ENCODE measurements at places on chromosomes 3 and 15.

DNA sequence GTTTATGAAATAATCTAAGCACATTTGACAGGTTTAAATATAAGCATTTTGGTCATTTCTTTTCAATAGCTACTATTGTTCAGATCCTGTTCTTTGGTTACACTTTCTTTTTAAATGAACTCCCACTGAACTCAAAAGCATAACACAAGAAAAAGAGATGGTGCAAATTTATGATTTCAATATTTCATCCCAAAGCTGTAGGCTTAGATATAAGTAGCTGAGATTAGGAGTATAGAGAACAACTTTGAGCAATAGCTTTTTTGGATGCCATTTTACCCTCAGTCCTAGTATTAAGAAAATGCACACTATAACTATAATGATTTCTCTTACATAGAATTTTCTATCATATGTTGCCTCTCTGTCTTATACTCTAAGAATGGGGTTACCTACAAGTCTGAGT, 213.8 kb downstream of the ATP8B4 start:
- DNase-seq = no peak

- no peak for DNase-seq
Measured at GRCh38 chr3:112393360-112393728, 60.4 kb downstream of the CD200 start.

DNA sequence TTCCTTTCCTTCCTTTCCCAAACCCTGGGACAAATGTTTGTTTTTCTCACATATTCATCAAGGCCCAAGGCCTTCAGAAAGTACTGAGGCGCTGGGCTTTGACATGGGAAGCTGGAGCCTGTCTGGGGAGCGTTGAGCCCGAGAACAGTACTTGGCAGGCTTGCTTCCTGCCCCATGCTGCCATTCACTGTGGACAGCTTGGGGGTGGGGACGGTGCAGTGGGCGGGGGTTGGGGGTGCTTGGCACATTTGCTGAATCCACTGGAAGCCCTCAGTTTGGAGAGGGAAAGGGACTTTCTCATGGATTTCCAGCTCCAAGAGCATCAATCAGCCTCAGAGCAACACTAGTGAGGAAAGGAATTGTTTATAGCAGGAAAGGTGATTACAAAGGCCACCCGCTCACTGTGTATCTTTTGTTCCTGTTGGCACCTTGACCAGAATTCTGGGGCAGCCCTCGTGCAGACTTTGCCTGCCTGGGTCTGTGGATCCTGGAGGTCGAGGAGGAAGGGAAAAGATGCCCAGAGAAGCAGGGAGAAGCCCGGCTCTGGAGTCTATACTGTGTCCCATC, 199.8 kb upstream of the RGMA start:
- no peak for DNase-seq

- no peak for DNase-seq
Measured at GRCh38 chr15:95741830-95742229, 588.7 kb upstream of the NR2F2 start.

- DNase-seq = no peak
Measured at GRCh38 chr3:133300102-133300501, 99.8 kb upstream of the BFSP2 start.

- no peak for DNase-seq
Measured at GRCh38 chr3:82977871-82978270, 1216.4 kb upstream of the GBE1 start.

DNA sequence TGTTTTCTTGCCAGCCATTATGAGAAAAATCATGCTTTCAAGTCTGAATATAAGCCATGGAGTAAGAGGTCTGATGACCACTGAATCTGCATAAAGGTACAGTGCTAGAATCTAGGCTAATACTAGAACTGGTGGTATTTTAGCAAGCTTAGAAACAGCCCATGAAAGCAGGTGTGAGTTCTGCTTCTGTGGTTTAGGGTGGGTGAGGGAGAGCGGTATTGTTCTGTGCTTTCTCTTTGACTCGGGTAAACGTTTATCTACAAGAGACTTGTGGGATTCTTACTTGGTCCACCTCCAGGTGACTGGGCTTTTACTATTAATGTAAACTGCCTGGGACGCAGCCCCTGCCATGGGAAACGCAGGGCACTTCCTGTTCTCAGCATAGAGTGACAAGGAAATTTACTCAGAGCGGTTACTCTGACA, 55.2 kb downstream of the PGPEP1L start:
- no peak for DNase-seq

DNA sequence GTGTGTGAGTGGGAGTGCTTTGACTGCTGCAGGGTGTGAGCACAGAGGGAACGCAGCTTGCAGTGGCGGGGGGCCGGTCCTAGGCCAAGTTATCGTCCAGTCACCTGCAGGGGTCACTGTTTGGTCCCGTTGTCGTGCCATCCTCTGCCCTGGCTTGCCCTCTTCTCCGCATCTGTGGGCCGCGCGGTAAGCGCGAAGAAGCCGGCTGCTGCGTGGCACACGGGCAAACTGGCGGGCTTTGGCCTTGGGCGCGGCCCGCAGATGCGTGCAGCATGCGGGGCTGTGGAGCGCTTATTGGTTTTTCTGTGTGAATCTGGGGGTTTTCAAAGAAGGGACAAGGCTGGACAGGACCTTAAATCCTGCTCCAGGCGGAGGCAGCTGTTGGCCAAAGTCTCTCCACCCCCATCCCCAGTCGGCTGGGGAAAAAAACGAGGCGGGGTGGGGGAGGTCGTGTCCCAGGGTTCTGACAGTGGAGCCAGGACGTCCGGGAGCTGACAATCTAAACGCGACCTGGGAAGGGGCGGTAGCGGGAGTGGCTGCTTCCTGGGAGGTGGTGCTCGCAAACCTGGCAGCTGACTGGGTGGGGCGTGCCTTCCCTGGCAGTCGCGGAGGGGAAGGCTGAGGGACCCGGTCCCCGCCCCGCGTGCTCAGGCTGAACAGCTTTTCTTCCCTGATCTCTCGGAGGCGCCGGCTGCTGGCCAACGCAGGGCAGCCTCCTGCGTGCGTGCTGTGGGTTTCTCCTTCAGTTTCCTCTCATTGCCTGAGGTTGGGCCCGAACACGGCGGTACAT, 39.7 kb upstream of the VEPH1 start:
- DNase-seq = no peak

GRCh38 chr3:102619361-102619760, 184.5 kb downstream of the ZPLD1 start:
- DNase-seq = no peak

DNA sequence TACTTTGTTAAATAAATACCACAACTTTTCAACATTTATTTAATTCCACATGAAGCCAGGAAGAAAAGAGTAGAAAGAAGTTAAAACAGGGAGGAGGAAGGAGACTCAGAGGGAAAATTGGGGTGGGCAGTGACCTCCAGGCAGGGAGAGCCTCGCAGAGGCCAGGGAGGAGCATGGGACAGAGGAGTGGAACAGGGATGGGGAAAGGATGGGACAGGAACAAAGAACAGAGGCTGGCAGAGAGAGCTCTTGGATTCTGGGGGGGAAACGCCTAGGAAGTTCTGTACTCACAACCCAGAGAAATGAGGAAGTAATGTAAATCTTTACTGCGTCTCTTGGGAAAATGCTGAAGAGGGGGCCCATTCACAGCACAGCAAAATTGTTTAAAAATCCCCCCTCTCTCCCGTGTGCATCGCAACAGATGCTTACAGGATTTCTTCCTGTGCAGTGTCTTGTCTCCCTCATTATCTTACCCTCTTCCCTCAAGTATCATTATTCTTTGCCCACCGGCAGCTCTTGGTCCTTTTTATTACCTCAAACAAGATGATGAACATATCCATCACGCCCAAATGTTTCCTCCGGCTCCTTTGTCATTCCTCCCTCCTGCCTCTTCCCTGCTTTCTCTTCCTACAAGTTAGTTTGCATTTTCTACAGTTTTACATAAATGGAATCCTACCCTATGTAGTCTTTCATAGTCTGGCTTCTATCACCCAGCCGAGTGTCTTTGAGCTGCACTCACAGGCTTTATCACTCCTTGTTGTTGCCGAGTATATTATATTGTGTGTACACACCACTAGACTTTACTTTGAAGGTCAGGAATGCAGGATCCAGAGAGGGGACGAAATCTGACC, 65.5 kb downstream of the ARHGAP31 start:
- no peak for DNase-seq

DNA sequence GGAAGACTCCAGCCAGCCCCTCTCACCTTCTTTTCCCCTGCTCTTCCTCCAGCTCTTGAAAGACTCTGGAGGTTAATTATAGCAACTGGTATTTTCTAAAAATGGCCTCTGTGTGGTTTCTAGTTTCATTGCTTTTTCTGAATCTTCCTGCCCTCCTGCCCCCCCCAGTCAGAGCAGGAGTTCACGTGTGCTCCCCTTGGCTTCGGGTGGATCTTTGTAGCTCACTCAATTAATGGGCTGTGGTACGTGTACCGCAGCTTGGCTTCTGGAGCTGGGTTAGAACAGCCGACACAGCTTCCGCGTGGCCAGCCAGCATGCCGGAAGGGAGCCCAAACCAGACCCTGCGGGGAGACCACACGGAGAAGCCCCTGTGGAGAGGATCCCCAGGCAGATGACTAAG, 31.5 kb downstream of the TM2D3 start:
- DNase-seq = no peak

- no peak for DNase-seq
Measured at GRCh38 chr3:150497956-150498355, 48.3 kb downstream of the SERP1 start.

DNA sequence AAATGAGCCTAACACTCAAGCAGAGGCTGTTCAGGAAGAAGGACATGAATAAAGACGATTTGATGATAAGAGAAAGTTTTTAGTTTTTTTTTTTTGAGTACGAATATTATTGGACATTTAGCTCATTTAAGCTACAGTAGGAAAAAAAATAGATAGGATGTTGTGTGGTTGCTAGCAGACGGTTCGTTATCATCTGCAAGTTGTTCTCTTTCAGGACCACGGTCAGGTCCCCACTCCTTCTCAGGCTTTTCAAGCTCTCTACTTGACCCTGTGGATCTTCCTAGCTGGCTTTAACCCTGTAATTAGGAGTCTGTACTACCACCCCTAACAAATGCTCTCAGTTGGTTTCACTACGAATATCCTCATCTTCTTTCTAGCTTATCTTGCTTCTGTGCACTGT, 1.1 kb downstream of the KCNH8 start:
- DNase-seq = no peak

DNA sequence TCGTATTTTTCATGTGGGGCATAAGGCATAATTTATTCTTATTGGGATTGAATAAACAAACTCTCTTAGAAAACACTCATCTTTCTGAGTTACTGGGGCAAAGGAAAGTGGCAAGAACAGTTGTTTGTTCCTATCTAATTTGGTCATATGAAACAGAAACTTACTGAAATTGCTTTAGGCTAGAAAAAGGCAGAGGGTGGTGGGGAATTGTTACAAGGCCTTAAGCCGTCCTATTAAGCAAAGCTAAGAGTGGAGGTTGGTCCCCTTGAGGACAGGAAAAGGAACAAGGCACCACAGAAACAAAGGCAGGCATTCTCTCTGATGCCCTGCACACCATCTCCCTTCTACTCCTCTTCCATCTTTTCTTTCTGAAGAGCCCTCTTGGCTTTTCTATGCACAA, 830.9 kb downstream of the EDEM1 start:
- DNase-seq = no peak

DNA sequence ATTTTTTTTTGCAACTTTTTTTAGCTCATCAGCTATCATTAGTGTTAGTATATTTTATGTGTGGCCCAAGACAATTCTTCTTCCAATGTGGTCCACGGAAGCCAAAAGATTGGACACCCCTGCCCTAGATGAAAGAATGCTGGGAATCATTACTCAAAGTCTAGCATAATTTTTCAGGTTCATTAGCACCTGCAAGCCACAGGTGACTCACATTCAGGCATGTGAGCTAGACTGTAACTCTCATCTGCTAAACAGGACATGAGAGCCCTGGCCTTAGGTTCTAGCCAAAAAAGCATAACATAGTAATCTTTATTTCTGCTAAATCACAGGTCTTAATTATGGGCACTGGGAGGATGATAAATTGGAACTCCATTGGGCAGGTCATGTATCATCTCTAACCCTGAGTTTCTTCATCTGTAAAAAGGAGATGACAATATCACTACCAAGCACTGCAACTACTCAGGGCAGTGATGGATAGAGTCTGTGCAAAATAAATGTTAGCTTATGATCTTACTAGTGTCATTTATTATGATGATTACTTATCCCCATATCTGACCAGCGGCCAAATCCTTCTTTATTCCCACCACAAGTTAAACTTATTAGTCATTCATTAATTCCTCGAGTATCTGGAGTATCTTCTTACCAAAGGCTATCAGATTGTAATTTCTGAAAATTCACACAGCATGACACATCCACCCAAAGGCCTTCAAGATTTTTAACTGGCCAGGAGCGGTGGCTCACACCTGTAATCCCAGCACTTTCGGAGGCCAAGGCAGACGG, 125.0 kb downstream of the PLD1 start:
- no peak for DNase-seq

- no peak for DNase-seq
Measured at GRCh38 chr15:69813881-69814280, 283.8 kb downstream of the TLE3 start.

DNA sequence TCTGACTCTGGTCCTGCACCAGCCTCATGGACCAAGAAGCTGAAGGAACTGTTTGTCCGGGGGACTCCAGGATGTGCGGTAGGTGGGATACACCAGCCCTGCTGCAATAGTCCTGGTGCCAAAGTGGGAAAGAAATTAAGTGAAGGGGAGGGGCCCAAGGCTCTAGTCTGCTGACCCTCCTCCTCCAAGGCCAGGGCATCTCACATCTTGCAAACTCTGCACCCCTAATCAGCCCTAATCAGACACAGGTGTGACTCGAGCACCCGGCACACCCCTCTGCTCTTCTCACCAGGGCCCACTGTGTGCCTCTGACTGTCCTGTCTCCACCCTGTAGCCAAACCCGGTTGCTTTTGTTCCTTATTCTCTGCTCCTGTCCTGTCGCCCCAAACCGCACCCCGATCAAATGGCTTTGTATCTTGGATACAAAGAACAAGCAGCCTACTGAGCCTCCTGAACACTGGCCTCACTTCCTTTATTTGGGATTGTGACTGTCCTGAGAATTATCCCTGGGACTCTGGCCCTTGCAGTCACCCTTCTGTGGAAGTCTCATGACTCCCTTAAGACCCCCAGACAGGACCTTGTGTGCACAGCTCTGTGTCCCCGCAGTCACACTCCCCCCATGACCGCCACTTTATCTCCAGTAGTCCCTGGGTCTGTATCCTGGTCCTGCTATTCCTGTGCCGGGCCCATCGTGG, 26.7 kb upstream of the SLC41A3 start:
- no peak for DNase-seq

- DNase-seq = no peak
Measured at GRCh38 chr3:72681598-72681997, 166.6 kb downstream of the SHQ1 start.

- no peak for DNase-seq
Measured at GRCh38 chr3:42730294-42730693, 27.7 kb upstream of the HHATL start.

DNA sequence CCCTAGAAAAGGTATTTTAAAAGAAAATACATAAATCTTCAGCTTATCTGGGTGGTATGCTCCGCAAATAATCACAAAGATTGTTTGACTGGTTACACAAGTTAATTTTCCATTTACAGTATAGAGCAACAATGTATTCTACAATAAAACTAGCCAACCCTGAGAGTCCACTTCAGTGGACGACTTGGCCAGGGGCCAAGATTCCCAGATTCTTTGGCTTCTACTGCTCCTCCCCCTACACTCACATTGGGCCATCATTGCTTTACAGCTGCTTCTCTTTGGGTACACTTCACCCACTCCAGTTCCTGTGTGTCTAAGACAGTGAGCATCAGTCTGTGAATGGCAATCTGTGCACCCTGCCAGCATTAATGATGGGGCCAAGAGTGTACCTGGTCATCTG, 17.2 kb upstream of the PRICKLE2 start:
- DNase-seq = no peak

GRCh38 chr15:42021593-42021992, 751 bp upstream of the PLA2G4E start:
- no peak for DNase-seq

- no peak for DNase-seq
Measured at GRCh38 chr15:43107751-43108150, 1.9 kb upstream of the UBR1 start.
